Astrocyte (in vitro differentiated cells and primary cell): ENCODE measurements at places on chromosomes 6 and 20.

- DNase-seq: no peak
These were observed 438.2 kb downstream of the CD83 start for GRCh38 chr6:14555804-14556203.

DNA sequence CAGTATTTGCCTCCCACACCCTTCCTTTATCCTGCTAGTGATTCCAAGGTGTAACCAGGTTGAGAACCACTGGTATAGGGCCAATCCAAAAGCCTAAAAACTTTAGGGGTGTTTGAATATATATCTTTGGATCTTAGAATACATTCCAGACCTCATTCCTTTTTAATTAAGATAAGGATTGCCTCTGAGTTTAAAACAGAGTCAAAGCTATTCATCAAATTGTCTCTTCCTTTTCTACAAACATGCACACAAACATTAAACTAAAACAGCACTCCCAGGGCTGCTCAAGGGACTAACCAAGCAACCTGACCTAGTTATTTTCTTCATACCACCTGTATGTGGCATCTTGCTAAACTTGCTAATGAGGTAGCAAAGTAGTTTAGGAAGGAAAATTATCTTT lies 22.1 kb upstream of the COL9A1 start:
- DNase-seq: no peak

DNA sequence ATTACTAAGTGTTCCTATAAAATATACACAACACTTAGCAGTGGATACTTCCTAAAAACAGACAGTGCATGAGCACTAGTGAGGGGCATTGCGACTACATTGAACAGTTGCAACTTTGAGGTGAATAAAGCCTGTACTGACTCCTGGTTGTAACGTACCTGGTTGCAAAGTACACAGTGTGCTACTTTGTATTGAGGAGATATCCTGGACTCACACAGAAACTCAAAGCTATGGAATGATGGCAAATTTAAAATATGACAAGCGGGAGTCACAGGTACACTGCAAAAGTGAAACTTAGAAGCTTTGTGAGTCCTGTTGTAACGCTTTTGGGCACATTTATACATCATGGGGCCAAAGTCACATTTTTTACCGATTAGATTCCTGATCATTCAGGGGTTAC lies 55.6 kb upstream of the HLA-A start:
- no peak for DNase-seq

DNA sequence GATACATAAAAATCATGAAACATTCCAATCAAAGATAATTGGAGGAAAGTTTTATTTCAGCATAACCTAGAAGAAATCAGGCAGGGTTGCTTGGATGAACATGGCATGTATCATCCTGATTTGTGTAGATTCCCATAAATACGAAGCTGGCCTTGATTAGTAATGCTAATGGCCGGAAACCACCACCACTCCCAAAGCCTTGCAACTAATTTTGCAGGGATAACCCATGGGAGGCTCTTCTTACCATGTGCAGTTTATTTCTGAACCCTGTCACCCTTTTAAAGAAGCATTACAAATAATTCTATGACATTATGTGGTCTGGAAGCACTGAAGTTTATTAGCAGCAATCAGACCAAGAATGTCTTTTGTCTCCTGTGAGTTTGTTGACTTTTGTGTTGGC lies 80.8 kb downstream of the AIG1 start:
- no peak for DNase-seq

DNA sequence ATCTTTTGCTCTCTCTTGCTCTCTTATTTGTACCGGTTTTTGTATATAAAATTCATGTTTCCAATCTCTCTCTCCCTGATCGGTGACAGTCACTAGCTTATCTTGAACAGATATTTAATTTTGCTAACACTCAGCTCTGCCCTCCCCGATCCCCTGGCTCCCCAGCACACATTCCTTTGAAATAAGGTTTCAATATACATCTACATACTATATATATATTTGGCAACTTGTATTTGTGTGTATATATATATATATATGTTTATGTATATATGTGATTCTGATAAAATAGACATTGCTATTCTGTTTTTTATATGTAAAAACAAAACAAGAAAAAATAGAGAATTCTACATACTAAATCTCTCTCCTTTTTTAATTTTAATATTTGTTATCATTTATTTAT lies 15.9 kb downstream of the VEGFA start:
- DNase-seq: no peak

DNA sequence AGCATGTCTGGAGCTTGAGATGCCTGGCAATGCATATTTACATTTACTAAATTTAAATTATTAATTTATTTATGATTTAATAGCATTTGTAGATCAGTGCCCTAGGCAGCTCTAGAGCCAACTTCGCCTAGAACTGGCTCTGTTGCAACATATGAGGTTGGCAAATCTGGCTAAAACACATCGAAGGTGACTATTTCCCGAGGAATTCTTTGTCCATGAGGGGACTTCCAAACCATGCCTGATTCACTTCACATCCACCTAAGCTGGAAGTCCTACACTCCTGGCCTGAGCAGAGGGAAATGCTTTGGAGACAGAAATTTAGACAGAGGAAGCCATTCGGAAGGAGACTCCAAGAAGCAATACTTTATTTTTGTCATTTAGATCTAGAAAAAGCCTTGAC lies 211.0 kb upstream of the ARG1 start:
- DNase-seq: no peak

DNA sequence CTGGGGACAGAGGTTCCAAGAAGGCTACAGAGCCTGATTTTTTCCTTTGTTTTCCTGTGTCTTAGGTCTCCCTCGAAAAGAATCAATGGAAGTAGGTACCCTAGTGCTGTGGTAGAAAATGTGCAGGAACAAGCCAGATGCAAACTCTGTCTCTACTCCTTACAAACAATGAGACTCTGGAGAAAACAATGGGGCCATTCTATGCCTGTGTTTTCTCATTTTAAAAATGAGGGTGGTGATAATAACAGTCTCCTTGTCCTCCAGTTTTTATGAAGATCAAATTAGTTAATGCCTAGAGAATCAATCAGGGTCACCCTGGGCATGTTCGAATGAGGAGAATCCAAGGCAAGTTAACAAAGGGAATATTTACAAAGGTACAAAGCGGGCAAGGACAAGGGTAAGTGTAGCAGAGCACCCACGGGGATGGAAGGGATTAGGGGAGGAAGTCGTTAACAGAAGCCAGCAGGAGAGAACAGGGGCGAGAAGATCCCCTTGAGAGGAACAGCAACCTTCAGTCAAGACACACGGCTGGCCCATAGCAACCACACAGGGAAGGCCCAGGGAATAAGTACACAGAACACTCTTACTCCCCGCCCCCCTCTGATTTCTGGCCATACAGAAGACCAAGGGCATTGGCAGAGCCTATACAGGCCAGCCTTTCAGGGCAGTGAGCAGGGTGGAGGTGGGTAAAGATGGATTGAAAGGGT lies 342.8 kb downstream of the PTPRT start:
- no peak for DNase-seq

- DNase-seq: no peak
These were observed 21.5 kb upstream of the SERINC3 start for GRCh38 chr20:44543358-44543757.
